ENCODE measurements at places on chromosomes 11 and 22.

DNA sequence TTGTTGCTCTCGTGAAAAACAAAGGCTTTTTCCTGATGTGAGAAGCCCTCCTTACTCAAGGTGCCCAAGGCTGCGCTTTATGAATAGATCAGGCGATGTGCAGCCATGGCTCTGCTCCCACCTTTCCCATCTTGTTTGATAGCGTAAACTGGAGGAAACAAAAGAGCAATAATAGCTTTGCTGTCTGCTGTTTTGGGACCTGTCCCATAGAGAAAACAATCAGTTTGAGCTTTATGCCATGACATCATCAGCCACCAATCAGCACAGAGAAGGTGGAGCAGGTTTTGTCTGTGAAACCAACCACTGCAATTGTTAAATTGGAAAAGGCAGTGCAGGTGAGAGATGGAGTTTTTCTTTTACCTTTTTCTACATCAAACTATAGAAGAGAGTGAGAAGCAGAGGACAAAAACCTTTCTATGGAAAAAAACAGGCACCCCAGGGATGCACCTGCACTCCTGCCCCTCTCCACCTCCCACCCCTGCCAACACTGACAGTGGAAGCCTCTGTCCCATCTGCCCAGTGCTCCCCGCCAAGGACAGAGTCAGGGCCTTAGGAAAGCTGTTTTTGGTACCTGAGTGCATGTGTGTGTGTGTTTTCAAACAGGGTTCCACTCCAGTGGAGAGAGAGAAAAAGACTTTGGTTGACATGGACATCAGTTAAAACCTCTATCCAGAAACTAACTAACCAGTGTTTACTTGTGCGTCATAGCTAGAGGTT, 80.7 kb downstream of the MICAL3 start:
- DNase-seq = no peak

DNA sequence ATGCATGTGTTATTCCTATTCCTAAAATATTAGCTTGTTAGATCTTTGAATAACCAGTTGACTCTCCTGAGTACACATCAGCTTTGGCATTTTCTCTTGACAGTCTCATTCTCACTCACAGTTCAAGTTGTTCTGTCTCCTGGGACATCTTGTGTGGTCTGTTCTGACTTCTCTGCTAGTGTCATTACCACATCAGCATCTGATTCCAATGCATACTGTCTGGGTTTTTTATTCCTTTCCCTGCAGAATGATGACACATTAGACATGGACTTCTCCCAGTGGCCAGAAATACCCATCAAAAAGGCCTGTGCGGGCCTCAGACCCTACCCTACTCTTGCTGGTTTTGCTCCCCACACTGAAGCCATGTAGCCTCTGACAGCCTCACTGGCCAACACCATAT, 2.7 kb downstream of the ZNF74 start:
- no peak for DNase-seq

GRCh38 chr22:41782316-41782715, 18.2 kb upstream of the CCDC134 start:
- DNase-seq = no peak

DNA sequence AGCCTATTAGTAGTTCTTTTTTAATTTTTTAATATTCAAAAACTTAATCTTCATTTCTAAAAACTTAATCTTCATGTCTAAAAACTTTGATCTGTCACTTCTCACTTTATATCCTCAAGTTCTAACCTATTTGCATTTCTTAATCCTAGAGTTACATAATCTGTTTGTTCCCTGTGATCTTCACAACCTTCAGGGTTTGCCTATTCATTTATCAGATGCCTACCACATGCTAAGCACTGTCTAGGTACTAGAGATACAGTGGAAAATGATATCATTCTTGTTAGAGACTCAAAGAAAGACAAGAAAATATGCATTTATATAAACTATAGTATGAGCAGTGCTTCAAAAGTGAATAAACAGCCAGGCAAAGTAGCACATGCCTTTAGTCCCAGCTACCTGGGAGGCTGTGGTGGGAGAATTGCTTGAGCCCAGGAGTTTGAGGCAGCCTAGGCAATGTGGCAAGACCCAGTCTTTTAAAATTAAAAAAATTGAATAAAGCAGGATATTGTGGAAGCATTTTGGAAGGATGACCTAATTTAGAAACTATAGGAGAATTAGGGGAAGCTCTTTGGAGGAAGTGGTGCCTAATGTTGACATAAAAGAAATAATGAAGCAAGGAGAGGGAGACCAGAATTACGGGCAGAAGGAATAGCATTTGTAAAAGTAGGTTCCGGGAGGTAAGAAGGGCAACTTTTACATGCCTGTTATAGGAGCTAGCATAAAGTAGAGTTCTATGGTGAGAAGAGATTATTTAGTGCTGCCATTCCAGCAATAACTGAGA, 54.4 kb upstream of the GRK2 start:
- no peak for DNase-seq

DNA sequence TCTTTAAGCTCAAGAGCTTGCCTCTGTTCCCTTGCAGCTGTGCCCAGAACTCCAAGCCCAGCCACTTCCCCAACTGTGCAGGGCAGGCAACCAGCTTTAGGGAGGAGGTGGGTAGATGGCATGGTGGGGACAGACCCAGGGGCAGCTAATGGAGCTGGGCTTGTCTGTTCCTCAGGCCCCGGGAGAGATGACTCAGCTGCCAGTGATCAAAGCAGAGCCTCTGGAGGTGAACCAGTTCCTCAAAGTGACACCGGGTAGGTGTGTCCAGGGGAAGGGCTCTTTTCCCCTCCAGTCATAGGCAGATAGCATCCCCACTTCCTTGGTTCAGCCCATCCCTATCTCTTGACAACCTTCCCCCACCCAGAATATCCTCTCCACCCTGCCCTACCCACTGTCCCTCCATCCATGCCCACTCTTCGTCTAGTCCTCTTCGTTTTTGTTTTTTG, 32.4 kb downstream of the CREB3L1 start:
- no peak for DNase-seq

DNA sequence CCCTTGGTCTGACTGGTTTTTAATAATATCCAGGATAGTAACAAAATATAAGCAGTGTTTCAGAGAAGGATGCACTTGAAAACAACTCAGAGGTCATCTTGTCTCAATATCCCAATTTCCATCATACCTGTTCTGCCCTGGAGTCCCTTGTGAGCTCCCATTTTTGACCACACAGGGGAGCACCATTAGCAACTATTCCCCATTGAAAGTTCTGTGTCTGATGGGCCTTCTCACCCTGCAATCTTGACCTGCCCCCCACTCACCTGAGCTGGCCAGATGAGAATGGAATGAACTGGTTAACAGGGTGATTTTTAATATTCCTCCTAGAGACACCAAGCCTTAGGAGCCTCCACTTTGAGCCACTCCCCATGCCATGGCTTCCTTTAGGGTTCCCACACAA, 3.8 kb upstream of the CAPN5 start:
- no peak for DNase-seq

- DNase-seq = peak; percentile 68
These were observed 550.4 kb downstream of the DLG2 start for GRCh38 chr11:85076535-85077330.

- no peak for DNase-seq
These were observed 127.0 kb downstream of the MICAL2 start for GRCh38 chr11:12237381-12237784.

GRCh38 chr11:68987211-68987610, 6.4 kb upstream of the MRGPRD start:
- no peak for DNase-seq

GRCh38 chr11:36777311-36777710, 179.3 kb upstream of the RAG2 start:
- no peak for DNase-seq

GRCh38 chr11:69295079-69295994, 1.4 kb downstream of the MYEOV start:
- DNase-seq = no peak

- DNase-seq = peak; percentile 47
These were observed 72.8 kb upstream of the CDON start for GRCh38 chr11:126135235-126136176.

GRCh38 chr11:133516845-133517244, 15.5 kb downstream of the OPCML start:
- no peak for DNase-seq

GRCh38 chr22:48335442-48336139, 1492.1 kb downstream of the BRD1 start:
- DNase-seq = no peak

GRCh38 chr11:121604152-121604551, 151.4 kb upstream of the SORL1-AS1 start:
- no peak for DNase-seq

DNA sequence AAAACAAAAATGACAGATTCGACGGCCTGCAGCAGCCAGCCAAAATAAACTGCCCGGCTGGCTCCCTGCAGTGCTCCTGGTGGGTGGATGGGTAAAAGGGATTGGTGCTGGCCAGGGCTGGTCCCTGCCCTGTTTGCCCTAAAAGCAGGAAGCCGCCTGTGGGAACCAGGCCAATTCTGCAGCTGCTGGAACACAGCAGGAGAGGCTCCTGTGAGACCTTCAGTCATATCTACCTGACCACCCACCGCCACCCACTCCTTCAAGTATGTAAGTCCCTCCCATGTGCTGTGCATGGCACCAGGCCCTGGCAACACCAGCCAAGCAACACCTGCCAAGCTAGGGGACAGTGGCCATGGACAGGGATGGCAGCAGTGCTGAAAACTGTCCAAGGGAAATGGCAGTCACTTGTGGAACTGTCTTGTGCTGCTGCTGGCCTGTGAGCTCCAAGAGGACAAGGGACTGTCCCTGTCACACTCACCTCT, 48.7 kb upstream of the ARFGAP3 start:
- DNase-seq = peak; percentile 80

GRCh38 chr22:21816787-21817496, 50.5 kb downstream of the MAPK1 start:
- no peak for DNase-seq

- no peak for DNase-seq
These were observed 113.8 kb downstream of the CADM1 start for GRCh38 chr11:115390441-115390840.

- DNase-seq = no peak
These were observed 31.8 kb downstream of the TRIOBP start for GRCh38 chr22:37728620-37729019.

- no peak for DNase-seq
These were observed 25.4 kb downstream of the SIK3 start for GRCh38 chr11:117072517-117073461.

DNA sequence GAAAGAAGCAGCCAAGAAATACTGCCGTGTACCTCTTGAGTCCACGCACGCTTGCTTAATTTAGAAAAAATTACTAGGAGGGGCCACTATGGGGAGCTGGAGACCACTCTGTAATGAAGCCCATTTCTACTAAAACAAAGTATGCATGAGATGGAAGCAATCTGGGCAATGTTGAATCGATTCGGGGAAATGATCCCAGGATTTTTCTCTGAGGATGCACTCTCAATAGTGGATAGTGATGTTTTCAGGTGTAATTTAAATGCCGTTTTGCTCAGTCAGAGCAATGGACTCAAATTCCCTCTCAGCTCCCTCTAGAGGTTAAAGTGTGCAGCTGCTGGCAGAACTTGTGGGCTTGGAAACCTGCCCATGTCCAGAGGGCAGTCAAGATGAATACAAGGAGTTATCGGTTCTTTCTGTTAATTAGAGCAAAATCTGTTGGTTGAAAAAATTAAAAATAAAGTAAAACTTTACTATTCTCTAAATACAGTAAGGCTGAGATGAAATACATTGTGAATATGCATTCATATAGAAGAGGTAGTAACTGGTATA, 64.1 kb downstream of the ME3 start:
- peak; percentile 38 for DNase-seq

GRCh38 chr11:11538277-11538960, 83.4 kb downstream of the GALNT18 start:
- DNase-seq = peak; percentile 60
